ENCODE measurements at places on chromosomes 1 and 21.
A peak's percentile ranks its signal among the peaks of the same experiment; 100 is the strongest.

- no peak for DNase-seq
Observed at GRCh38 chr1:41812453-41812852, 106.3 kb downstream of the HIVEP3 start.

GRCh38 chr1:9822490-9822889, 1.3 kb downstream of the CLSTN1 start:
- no peak for DNase-seq

GRCh38 chr21:45473496-45474322, 68.5 kb downstream of the SLC19A1 start:
- DNase-seq = no peak

DNA sequence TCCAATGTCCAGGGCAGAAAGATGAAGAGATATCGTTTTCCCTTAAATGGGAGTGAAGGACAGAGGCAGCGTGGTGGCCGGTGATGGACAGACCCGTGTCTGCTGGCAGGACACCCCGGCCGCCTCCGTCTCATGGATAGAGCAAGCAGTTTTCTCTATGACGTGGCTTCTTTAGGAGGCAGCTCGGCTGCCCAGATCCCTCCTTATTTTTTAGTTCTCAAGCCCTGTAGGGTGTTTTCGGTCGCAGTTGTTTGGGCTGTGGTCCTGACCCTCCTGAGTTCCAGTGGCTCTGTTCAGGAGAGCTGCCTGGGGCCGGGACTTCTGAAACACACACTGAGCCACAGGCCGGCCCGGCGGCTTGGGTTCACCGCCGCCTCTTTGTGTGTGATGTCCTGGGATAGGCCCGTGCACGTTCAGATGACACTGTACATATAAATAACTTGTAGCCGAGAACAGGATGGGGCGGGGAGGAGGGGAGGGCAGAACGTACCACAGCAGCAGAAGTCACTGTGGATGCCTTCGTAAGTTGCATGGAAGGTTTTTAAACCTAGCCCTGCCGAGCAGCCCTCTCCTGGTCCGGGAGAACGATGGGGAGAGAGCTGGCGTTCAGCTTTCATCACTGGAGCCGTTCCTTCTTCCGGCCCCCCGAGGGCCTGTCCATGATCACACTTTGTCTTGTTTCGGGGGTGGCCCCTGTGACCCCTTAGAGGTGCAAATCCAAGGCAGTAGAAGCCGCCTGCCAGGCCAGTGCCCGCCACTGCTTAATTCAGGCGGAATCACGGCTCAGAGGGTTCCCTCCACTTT, 65.2 kb downstream of the SIK1 start:
- peak; percentile 54 for DNase-seq

DNA sequence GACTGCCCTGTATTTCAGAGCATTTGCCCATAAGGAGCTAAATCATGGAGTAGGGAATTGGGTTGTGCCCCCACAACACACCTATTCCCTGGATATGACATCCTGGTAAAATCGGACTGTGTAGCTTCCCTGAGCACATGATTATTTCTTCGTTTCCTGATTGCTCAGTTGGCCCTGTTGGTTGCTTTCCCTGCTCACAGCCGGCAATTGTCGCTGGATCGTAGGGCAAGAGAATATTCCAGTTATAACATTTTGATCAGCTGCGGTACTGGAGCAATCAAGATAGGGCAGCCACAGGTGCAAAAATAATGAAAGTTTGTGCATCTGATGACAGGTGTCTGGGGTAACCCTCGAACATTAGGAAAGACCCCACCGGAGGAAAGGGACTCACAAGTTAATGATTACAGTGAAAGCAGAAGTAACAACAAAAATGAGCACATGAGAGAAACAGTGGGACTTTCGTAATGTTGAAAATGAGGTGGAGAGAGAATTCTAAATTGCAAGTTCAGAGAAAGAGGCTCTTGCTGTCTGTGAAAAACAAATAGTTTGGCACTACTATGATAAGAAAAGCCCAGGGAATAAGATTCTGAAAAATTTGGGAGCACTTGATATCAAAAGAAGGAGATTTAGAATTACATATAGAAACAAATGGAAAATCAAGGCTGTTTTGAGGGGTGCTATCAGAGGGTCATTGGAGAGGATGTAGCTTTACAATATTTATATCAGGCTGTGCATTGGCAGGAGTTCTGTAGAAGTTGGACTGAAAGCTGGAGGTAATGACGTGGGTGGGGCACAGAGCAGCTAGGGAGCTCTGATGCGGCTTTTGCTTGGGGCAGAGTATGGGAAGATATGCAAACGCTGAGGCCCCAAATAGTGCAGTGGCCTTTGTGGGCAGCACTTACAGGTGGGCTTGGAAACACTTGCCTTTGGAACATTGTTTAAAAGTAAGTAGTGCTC, at the start of gene MAB21L3:
MAB21L3 (plus strand) TSS at position 833 of the 957 bp plus-strand sequence. CDS start 1,217 bp downstream, outside the sequence.
- no peak for DNase-seq

GRCh38 chr1:18996548-18997177, 40.2 kb upstream of the IFFO2 start:
- DNase-seq = no peak

GRCh38 chr1:168824418-168825065, 95.5 kb upstream of the DPT start:
- DNase-seq = no peak

DNA sequence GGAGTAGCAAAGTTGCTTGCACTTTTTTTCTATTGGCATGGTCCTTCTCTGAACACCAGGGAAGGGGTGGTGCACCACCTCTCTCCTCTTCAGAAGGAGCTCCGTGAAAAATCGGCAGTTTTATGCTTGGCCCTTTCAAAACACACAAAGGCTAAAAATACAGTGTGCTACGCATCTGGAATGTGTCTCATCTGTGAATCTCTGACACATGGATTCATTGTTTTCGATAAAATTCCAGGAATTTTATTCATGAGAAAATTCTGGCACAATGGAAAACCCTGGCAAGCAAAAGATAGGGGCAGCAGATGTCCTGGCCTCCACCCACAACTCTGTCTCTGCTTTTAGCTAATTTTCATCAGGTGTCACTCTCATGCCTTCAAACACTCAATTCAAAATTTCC, 42.9 kb downstream of the ERG start:
- no peak for DNase-seq

- DNase-seq = peak; percentile 36
Observed at GRCh38 chr1:206457408-206458120, 12.7 kb upstream of the IKBKE start.

DNA sequence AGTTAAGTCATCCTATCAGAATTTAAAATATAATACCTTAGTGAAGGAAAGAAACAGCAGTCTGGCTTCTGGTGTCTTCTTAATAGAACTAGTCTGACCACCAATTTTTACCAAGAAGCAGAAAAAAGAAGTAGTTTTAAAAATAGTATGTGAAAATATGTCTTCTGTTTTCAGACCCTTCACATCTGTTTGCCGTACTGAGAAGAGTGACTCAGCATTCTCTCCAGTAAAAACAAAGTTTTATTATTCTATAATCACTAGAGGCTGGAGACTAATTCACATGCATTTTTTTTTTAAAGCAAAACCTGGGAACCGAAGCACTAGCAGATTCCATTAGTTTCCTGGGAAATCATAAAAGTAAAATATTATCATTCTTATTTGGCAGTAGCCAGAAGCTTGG, 163.8 kb downstream of the COL24A1 start:
- no peak for DNase-seq

DNA sequence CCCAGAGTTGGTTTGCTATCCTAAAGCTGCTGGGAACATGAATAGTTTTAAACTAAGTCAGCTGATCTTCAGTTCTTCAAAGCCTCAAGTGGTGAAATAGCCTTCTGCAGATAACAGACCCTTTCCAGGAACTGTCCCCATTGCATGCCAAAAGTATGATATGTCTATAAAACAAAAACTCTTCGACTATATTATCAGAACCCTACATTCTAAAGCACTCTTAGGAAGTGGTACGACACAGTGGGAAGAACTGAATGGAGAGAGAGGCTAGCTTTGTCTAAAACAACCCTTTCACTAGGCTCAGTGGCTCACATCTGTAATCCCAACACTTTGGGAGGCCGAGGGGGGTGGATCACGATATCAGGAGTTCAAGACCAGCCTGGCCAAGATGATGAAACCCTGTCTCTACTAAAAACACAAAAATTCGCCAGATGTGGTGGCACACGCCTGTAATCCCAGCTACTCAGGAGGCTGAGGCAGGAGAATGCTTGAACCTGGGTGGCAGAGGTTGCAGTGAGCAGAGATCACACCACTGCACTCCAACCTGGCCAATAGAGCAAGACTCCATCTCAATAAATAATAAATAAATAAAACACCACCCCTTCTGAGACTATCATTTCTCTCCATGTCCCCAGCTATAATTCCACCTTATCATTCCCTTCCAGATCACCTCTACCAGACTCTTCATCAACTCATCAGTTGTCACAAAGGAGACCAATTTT, 2.2 kb upstream of the FRRS1 start:
- DNase-seq = no peak

DNA sequence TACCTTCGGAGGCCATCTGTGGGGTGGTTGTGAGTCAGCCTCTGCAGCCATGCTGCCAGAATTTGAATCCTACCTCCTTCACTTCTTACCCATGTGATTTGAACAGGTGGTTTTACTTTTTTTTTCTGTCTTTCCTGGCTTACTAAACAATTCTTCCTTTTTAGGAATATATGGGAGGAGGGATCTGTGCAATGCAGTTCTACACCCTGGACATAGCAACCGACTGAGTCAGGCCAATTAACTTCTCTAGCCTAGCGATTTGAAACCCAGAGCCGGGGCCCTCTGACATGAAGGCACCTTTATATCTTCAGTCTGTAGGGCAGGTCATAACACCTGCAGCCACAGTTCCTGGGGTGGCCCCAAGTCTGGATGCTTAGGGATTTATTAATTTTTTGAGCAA, 83.6 kb downstream of the ST6GALNAC3 start:
- DNase-seq = no peak

GRCh38 chr1:4256351-4256750, 356.3 kb upstream of the C1orf174 start:
- no peak for DNase-seq

- no peak for DNase-seq
Observed at GRCh38 chr1:234405676-234406075, 32.4 kb downstream of the COA6 start.

- DNase-seq = no peak
Observed at GRCh38 chr21:37677006-37677405, 239.3 kb downstream of the KCNJ6 start.

DNA sequence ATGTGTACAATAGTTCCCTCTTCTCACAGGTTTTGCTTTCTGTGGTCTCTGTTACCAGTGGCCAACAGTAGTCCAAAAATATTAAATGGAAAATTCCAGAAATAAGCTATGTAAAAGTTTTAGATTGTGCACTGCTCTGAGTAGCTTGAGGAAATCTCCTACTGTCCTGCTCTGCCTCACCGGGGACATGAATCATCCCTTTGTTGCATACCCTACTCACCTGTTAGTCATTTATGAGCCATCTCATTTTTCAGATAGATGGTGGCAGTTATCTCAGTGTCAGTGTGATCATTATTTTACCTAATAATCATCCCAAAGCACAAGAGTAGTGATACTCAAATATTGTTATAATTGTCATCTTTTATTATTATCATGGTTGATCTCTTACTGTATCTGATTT, 688.1 kb downstream of the PLA2G4A start:
- no peak for DNase-seq

DNA sequence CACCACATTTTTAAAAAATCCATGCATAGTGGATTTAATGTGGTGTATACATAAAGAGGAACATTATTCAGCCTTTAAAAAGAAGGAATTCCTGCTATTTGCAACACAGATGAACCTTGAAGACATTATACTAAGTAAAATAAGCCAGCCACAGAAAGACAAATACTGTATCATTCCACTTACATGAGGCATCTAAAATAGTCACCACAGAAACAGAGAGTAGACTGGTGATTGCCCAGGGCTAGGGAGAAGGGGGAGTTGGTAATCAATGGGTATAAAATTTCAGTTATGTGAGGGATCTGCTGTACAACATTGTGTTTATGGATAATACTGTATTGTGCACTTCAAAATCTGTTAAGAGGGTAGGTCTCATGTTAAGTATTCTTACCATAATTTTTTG, 10.0 kb downstream of the FAM163A start:
- DNase-seq = no peak

GRCh38 chr1:36432616-36433015, 17.6 kb downstream of the OSCP1 start:
- no peak for DNase-seq

DNA sequence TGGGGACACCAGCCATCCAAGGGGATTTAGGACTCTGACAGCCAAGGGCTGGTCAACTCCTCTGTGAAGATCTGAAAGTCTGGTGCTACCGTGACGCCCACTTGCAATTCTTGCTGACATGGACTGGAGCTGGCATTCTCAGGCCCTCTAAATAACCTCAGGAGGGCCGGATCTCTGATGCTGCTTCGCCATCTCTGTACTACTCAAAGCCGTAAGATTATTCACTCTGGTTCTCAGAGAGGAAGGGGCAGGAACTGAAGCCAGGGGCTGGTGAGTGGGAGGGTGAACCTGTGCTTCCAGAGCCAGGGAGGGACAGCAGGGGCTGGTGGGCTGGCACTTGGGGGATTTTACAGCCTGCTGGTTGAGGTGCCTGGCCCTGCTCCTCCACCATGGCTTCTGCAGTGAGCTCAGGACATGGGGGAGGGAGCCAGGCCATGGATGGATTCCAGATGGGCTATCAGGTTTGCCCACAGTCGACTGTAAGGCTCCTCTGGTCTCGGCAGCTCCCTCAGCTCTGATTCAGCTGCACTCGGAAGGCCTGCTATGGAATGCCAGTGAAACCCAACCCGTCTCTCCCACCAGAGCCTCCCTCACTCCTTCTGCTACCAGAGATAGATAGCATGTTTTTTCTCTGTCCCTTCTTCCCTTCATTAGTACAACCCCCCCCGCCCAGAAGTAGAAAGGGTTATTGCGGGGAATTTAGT, 84.5 kb downstream of the PLXNA2 start:
- no peak for DNase-seq

DNA sequence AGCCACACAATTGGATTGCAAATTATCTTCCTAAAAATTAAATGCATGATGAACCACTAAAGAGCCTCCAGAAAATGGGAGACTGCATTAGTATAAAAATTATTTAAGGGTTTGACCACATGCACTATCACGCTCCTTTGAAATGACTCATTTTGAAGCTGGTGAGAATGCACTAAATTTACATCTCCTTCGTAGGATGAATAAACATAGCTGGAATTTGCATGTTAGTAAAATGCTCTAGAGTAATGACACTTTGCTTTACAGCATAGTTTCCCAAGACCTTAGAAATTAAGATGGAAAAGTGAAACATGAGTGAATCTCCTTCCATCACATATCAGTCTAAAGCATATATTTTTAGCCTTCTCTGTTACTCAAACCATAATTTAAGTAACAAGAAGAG, 2.4 kb downstream of the PLPPR4 start:
- no peak for DNase-seq

- no peak for DNase-seq
Observed at GRCh38 chr1:103898576-103899345, 149.1 kb downstream of the AMY1C start.

- no peak for DNase-seq
Observed at GRCh38 chr1:64292399-64292798, 89.0 kb downstream of the UBE2U start.
